Pons (tissue), 1 donor: ENCODE measurements at places on chromosomes 4 and X.

- DNase-seq, result no peak
These were observed 123.6 kb downstream of the PCDH18 start for GRCh38 chr4:137408527-137409177.

GRCh38 chr4:183448436-183448835 lies 4.0 kb downstream of the CDKN2AIP start:
- no peak for DNase-seq

GRCh38 chrX:44904542-44905115 lies 31.6 kb downstream of the KDM6A start:
- DNase-seq, result peak; percentile 28

- DNase-seq, result no peak
These were observed 45.5 kb downstream of the VCX2 start for GRCh38 chrX:8125566-8125965.

GRCh38 chrX:115259238-115259875 lies 25.5 kb upstream of the LRCH2 start:
- no peak for DNase-seq
